OCI-M1 (cell line): ENCODE measurements at places on chromosomes 11 and 22.

GRCh38 chr22:31179345-31179744, 19.4 kb downstream of the RNF185 start:
- DNase-seq = no peak

DNA sequence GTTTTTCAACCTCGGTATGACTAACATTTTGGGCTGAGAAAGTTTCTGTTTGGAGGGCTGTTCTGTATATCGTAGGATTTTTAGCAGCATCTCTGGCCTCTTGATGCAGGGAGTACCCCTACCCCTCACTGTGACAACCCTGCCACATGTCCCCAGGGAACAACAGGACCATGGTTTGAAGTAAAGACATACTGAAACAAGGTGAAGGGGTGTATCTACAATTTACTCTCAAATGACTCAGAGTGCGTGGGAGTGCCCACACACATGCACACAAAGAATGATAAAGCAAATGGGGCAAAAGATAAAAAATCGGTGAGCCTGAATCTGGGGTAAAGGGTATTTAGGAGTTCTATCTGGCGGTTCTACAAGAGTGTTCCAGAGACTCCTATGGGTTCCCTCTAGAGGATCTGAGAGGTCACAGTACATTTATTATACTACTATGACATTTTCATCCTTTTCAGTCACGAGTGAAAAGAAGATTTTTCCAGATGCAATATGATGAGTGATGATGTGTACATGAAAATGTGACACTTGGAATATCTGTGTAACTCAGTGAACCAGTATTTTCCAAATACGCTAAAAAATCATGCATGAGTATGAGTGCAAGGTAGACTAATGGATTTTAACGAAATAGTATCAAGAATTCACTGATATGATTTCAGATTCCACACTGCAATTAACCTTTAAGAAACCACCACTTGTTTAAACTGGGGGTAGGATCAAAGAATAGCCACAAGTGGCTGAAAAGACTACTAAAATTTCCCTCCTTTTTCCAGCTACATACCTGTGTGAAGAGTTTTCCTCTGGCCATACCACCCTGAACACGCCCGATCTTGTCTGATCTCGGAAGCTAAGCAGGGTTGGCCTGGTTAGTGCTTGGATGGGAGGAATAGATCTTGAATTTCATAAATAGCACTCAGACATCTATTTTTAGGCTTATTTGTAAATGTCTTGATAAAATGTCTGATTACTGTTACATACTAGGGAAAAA, 56.3 kb upstream of the YPEL1 start:
- peak; percentile 95 for DNase-seq

DNA sequence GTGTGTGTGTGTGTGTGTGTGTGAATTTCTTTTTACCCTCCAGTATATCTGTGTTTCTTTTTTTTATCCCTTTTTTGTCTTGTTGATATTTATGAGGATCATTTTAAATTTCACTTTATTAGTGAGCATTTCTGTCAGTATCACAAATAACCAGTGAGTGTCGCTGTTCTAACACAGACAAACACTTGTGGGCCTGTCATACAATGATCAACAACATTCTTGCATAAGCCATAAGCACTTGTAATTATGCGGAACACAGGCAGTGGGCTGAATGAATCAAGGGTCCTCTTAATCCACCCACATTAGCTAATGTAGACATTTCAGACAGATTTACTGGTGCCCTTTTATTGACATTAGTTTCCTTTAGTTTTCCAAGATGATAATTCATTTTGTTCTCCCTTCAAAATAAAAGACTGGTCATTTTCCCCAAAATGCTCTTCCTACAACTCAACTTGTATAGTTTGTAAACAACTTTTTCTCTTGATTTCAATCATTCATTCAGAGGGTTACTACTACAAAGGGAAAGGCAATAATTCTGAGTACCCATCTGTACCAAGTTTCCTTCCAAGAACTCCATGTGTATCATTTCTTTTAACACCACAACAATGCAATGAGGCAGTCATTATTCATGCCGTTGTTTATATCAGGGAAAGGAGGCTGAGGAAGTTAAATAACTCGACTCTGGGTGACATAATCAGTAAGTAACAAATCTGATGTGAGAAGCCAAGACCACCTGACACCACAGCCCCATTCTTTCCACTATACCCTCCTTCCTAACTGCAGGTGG, 34.5 kb upstream of the ANO3 start:
- DNase-seq = peak; percentile 78

DNA sequence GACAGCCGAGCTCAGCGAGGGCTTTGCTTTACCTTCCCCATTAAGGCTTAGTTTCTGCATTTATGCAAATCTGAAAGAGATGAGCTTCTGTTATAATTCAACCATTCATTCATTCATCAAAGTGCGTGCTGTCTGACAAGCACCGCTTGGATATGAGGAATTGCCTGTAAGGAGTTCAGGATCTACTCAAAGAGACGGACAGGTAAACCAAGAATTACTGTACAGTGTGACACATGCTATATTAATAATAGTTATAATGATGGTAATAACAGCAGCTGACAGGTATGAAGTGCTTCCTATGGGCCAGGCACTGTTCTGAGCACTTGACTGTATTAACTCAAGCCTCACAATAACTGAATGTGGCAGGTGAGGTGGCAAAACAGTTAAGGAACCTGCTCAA, 109.9 kb upstream of the TBCEL start:
- no peak for DNase-seq

GRCh38 chr11:35436581-35437250, 17.4 kb upstream of the SLC1A2 start:
- no peak for DNase-seq
